Adrenal gland (tissue), 19 donors: ENCODE measurements at places on chromosomes 1 and 21. TPM values are rescaled to one million over a fixed set of nuclear protein-coding genes. Genes with fewer than 3 reads are reported as not detected.

FABP3 gene
- 34.8 TPM for total RNA-seq

CD101 gene
- total RNA-seq, result 0.47 TPM

VANGL2 gene
- total RNA-seq, result 1.1 TPM

ATP13A2 gene
- total RNA-seq, result 54.7 TPM

RIIAD1 gene
- not detected for total RNA-seq

LAMC1 gene
- 70.8 TPM for total RNA-seq

ZNF593OS gene
- total RNA-seq, result not detected
